ENCODE measurements at places on chromosomes 7 and 10.

DNA sequence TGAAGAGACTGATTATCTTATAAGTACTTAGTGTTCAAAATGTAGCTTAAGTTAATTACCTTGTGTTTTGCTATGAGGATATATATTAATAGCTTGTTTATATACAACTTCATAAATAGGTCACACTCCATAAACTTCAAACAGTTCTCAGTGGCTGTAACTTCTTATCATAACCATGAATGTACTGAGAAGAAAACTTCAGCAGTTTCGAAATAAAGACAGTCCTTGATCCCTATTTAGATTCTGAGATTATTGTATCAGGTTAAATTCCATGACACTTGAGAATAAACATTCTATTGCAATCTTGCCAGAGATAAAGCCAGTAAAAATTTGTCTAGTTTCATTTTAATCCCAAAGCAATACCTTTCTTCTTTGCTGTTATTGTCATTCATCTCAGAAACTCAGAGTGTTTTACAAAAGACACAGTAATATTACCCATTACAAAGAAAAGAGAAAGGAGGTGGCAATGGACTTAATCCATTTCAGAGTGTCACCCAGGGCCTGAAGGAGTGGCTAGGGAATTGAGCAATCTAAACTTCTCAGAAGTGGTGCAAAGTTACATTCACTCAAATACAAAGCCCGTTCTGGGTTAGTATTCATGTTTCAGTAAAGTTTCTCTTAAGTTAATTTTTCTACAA lies 403.6 kb downstream of the SEMA3D start:
- DNase-seq = no peak

DNA sequence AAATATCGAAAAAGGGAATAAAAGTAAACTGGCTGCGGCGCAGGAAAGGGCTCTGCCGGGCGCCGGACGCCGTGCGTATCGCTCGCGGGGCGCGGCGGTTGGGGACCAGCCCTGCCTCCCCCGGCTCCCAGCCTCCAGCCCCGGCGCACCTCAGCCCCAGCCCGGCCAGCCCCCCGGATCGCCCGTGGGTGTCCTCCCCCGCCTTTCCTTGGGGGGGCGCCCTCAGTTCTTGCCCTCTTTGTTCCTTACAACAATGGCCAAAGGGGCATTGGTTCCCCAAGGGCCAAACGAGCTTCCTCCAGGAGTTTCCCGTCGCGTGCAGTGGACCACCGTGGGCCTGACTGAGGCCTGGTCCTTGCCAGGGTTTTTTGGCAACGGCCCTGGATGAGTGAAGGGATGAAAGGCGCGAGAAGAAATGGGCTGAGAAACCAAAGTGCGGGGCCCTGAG lies 1.2 kb downstream of the MACROH2A2 start:
- peak; percentile 21 for DNase-seq

GRCh38 chr7:36036590-36036989 lies 116.5 kb upstream of the EEPD1 start:
- DNase-seq = no peak

DNA sequence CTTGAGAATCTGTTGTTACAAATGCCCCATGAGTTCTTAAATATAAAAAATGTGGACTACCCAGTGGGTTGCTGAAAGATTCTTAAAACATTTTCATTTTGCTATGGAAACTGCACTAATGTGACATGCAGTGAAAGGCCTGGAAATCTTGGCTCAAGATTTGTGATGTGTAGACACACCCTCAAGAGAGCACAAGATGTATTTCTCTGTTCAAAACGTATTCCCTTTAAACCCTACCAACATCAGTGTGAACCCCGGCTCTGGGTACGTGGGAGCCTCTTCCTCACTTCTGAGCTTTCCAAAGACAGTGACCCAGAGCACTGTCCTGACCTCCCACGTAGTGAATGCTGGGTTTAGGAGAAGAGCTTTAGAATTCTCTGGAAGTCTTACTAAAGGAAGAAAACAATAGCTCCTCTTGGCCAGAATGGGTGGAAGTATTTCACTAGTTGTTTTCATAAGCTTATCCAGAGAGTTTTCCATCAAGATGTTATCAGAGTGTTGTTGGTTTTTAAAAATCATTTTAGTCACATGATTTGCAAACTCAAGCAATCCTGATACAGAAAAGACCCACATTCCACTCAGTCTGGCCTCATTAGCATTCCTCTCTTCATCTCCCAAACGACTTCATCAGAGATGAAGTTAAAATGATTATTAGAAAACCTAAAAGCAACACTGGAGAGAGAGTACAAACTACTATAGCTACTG lies 81.5 kb upstream of the AFAP1L2 start:
- DNase-seq = no peak

GRCh38 chr7:77561352-77561751 lies 24.3 kb downstream of the PTPN12 start:
- DNase-seq = no peak

GRCh38 chr7:38206071-38206470 lies 28.0 kb downstream of the STARD3NL start:
- no peak for DNase-seq

DNA sequence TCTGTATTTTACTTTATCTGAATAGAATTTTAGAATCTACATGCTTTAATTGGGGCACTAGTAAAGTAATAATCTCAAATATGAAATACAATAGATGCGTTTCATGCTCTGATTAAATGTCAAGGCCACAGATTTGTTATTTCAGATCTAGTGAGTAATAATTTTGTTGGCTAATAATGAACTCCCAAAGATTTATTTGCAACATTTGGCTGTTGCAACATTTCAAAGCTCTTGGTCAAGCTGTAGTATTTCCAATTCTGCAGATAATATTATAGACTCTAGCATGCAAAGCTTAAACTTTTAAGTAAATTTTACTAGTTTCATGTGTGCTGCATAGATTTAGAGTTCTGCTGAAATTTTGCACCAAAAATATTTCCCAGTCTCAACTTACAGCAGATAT lies 16.7 kb downstream of the LRRN3 start:
- no peak for DNase-seq

- DNase-seq = no peak
Observed at GRCh38 chr10:2392145-2392812, 655.0 kb upstream of the ADARB2 start.

GRCh38 chr7:18472161-18472483 lies 23.4 kb upstream of the HDAC9 start:
- DNase-seq = peak; percentile 16

- DNase-seq = no peak
Observed at GRCh38 chr7:47743965-47744591, 162.2 kb upstream of the TNS3 start.

DNA sequence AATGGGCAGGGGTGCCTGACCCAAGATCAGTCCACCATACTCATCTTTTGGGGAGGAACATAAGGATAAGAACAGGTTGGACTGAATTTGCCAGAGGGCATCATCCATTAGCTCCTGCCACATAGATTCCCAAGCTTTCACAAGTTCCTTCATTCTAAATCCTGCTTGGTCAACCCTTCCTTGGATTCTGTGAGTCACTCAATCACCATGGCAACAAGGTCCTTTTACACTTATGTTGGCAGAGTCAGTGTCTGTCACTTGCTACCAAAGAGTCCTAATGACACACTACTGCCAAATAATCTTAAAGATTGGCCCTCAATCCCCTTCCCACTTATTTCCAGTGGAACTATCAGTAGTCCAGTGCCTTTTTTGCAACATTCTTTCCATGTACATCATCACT lies 5.0 kb upstream of the LGI1 start:
- peak; percentile 54 for DNase-seq

GRCh38 chr7:31938650-31939049 lies 131.6 kb downstream of the PDE1C start:
- no peak for DNase-seq

DNA sequence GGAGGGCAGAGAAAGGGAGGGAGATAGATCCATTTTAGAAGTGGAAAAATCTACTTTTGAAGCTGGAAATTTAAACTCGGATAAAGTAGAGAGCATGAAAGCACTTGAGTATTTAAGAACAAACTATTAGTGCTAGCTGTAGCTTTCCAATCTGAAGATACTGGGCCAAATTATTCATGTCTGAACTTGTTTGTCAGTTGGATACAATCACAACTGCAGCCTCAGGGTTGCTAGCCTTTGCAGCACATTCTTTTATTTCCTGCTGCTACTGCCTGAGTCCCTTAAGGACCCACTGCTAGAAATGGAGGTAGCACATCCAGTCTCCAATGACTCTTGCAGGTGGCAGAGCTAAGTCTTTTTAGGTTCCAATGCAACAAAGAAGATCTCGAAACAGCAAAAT lies 8.3 kb upstream of the SLC25A13 start:
- DNase-seq = no peak

DNA sequence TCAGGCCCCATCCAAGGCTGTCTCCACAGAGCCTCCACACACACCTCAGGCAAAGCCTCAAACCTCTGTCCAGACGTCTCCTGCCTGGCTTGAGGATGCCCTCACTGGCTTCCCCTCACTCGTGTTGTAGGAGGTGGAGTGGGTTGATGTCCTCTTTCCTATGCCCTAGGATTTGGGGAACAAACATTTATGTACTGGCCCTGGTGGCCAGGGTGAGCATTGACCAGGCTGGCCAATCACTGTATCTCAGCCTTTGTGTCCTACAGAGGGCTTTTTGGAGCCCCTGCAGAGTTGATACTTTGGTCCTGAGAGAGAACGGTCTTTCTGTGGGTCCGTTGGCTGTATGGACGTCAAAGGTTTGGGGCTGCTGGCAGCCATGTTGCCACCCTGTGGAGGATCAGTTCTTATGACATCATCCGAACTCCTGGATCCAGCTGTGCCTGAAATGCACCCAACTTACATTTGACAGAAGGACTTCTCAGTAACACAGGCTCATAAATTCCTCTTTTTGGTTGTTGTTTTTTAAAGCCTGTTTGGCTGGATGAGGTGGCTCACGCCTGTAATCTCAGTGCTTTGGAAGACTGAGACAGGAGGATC lies 2.3 kb upstream of the GRID2IP start:
- DNase-seq = no peak

DNA sequence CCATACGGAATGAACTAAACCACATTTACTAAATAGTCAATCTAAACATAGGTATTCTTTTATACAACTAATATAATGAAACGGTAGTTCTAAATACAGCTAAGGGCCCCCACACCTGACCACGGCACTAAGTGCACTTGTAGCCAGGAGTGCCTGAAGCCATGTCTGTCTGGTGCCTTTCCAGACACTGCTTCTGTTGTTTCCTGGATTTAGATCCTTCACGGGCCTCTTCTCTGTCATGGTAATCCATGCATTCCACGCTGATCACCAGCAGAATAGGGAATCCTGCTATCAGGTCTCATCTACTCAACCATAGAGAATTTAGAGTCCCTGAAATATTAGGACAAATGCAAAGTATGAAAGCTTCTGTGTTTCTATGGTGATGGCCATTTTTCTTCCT lies 37.8 kb downstream of the OSBPL3 start:
- no peak for DNase-seq

DNA sequence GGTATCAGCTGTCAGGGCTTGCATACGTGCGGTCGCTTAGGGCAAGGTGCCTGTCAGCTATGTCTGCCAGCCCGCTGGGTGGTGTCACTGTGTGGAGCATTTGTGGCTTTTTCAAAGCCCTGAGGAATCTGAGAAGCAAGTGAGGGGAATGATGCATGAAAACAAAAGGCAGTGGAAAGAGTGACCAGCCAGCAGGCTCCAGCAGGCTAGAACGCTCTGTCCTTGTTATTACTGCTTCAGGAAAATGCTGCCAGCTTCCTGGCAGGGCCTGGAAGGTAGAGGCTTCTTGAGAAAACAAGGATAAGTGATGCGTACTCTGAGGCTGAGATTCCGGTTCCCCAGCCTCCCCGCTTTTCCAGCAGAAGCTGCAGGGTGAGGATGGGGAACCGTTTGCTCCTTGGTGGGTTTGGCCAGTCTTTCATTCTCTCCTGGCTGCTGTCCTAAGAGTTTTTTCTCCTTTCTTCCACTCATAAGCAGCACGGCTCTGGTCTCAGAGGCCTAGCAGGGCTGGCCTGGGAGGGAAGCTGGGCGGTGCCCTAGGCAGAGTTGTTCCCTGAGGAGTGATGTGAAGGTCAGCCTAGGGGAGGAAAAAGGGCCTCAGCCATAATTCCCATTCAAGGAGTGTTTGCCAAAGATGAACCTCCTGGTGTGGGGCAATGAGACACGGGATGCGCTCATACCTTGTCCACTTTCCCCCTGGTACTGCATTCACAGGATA lies 42.8 kb upstream of the MKLN1 start:
- DNase-seq = peak; percentile 90

GRCh38 chr7:34761627-34762026 lies 103.6 kb downstream of the NPSR1 start:
- no peak for DNase-seq

DNA sequence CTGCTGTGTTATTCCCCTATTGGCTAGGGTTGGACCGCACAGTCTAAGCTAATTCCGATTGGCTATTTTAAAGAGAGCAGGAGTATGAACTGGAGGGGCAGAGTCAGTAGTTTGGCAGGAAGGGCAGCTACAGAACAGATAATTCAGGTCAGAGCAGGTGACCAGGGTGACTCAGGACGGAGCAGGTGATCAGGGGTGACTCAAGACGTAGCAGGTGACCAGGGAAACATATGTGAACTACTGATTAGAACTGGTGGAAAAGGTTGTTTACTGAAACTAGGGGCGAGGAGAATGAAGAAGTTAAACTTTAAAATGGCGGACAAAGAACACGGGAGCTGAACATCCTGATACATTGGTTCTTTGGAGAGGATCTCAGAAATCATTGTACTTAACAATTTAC lies 102.3 kb downstream of the CCDC7 start:
- no peak for DNase-seq
